ENCODE measurements at places on chromosomes 13 and 19. TPM values are rescaled to one million over a fixed set of nuclear protein-coding genes. Genes with fewer than 3 reads are reported as not detected.

The TINCR gene
- polyA plus RNA-seq = not detected

The SOX21 gene
- polyA plus RNA-seq = not detected

DNA sequence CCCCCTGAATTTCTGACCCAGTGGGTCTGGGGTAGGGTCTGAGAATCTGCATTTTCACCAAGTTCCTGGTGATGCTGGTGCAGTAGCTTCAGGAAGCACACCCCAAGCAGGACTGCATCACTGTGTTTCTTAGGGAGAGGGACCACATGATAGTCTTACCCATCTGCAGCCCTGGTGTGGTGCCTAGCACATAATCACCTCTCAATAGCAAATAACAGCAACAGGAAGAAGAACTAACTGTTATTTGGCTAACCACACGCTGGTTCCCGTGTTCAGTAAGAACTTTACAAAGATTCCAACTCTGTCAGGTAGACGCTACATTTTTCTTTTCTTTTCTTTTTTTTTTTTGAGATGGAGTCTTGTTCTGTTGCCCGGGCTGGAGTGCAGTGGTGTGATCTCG is 41.9 kb upstream of the SPATA13 start:
- H3K27ac ChIP-seq = no peak overlapping the region
- no peaks in the 10 kb centered on the region for H3K27me3 ChIP-seq
- no peak for DNase-seq
- peaks cover 36% of the 10 kb centered on the region for H3K4me1 ChIP-seq

DNA sequence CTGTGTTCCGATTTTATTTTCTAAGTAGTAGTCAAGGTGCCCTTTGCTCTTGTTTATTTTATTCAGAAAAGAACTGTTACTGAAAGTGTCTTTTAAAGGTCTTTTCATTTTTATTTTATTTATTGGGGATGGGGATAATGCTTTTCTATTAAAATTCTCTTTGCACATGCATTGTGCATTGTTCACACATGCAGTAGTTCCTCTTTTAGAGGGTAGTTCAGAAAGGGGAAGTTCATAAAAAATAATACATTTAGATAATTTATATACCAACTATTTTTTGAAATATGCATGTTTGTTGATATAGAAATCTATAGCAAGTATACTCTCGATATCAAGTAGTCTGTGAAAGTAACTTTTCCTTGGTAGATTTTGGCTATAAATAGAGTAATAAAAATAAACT is 3.5 kb downstream of the GPC5 start:
- H3K4me3 ChIP-seq = no peak overlapping the region
- H3K27me3 ChIP-seq = peaks cover 31% of the 10 kb centered on the region
- H3K36me3 ChIP-seq = no peaks in the 10 kb centered on the region
- H3K4me1 ChIP-seq = peaks cover 18% of the 10 kb centered on the region
- H3K27ac ChIP-seq = no peak overlapping the region

- no peak for DNase-seq
- no peaks in the 10 kb centered on the region for H3K4me1 ChIP-seq
- H3K36me3 ChIP-seq = peaks cover under 1% of the 10 kb centered on the region
- H3K27me3 ChIP-seq = no peaks in the 10 kb centered on the region
Measured at GRCh38 chr19:5093948-5094718, 125.2 kb downstream of the KDM4B start.

DNA sequence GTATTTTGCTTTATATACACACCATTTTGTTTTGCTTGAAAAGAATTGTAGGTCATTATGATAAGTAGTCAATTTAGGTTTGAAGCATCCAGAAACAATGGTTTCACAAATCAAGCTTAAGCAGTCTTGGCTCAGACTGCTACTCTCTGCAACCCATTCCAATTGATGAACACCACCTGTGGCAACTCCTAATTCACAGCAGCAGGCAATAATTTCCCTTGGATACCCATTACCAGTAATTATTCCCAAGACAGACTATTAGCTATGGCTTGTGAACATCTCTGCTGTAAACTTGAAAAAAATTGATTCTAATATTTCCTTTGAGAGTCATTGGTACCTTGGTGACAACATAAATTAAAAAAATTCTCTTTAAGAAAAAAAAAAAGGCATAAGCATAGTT is 299.3 kb upstream of the SLITRK6 start:
- H3K36me3 ChIP-seq = no peaks in the 10 kb centered on the region
- no peaks in the 10 kb centered on the region for H3K27me3 ChIP-seq
- no peak overlapping the region for H3K4me3 ChIP-seq
- no peaks in the 10 kb centered on the region for H3K4me1 ChIP-seq
- H3K27ac ChIP-seq = no peak overlapping the region

Data from CD4-positive, CD25-positive, alpha-beta regulatory T cell (primary cell).